ENCODE measurements at places on chromosomes 1 and 21.

- DNase-seq = no peak
These were observed 47.0 kb downstream of the F5 start for GRCh38 chr1:169538998-169539871.

DNA sequence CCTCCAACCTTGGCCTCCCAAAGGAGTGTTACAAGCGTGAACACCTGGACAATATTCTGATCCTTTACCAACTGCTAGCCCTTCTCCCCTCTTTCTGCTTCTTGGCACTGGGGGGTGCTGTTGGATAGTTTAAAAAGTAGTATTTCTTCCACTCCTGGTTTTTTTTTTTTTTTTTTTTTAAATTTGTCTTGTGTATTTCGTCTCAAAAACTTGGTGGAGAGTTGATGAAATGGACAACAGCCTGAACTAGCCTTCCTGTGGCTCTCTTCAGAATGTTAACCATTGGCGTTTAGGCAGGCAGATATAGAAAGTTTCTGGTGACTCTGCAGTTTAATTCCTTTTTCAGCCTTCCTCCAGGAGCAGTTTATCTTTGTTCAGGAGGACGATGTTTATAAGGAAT is 69.7 kb upstream of the USP24 start:
- no peak for DNase-seq

DNA sequence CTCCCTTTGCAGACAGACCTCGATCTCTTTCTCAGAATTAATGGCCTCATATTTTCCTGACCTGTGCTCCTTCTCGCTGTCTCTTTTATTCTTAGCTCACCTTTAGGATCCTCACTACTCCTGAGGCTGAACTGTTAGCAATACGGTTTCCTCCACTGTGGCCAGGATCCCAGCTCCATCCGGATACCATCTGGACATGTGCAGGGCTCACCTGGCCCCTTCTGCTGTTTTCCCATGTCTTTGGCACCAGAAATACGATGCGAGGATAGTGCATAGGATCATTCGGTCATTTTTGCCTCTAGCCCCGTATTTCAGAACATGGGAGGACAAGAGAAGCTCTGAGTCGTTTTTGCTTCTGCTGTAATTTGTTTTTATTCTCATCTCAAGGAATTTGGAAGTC is 108.5 kb upstream of the KIF26B start:
- no peak for DNase-seq

- no peak for DNase-seq
These were observed 140.0 kb downstream of the OMA1 start for GRCh38 chr1:58406301-58407071.

- no peak for DNase-seq
These were observed 154.3 kb downstream of the GLUL start for GRCh38 chr1:182237329-182237728.

DNA sequence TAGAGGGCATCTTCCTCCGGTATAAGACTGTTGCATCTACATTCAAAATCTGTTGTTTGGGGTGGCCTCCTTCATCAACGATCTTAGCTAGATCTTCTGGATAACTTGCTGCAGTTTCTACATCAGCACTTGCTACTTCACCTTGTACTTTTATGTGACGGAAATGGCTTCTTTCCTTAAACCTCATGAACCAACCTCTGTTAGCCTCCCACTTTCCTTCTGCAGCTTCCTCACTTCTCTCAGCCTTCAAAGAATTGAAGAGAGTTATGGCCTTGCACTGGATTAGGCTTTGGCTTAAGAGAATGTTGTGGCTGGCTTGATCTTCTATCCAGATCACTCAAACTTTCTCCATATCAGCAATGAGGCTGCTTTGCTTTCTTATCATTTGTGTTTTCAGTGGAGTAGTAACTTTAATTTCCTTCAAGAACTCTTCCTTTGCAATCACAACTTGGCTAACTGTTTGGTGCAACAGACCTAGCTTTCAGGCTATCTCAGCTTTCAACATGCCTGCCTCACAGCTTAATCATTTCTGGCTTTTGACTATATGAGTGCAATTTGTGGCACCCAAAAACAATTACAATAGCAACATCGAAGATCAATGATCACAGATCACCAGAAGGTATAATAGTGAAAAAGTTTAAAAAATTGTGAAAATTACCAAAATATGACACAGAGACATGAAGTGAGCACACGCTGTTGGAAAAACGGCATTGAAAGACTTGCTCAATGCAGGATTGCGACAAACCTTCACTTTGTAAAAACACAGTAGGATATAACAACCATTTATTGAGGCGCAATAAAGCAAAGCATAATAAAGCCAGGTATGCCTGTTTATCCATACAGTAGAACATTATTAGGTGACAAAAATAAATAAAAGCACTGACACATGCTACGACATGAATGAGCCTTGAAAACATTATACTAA is 56.7 kb upstream of the GFI1 start:
- DNase-seq = no peak

GRCh38 chr21:38990424-38990794 is 184.7 kb downstream of the ETS2 start:
- DNase-seq = no peak

- no peak for DNase-seq
These were observed 29.2 kb downstream of the NID1 start for GRCh38 chr1:236035681-236036101.

DNA sequence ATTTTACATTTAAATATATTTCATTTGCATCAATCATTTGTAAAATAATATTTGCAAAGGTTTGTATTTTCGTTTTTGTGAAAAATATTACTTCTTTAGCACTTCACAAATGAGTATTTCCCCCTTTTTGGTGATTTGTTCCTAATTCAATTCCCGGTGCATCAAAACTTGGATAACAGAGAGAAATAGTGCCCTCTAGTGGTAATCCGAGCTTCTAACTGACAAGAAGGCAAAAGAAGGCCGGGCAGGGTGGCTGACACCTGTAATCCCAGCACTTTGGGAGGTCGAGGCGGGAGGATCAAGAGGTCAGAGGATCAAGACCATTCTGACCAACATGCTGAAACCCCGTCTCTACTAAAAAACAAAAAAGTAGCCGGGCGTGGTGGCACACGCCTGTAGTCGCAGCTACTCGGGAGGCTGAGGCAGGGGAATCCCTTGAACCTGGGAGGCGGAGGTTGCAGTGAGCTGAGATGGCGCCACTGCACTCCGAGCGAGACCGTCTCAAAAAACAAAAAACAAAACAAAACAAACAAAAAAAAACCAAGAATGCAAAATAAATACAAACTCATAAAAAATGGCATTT is 137.7 kb downstream of the COL11A1 start:
- no peak for DNase-seq

- no peak for DNase-seq
These were observed 111.5 kb downstream of the GRIK3 start for GRCh38 chr1:36922593-36923426.

DNA sequence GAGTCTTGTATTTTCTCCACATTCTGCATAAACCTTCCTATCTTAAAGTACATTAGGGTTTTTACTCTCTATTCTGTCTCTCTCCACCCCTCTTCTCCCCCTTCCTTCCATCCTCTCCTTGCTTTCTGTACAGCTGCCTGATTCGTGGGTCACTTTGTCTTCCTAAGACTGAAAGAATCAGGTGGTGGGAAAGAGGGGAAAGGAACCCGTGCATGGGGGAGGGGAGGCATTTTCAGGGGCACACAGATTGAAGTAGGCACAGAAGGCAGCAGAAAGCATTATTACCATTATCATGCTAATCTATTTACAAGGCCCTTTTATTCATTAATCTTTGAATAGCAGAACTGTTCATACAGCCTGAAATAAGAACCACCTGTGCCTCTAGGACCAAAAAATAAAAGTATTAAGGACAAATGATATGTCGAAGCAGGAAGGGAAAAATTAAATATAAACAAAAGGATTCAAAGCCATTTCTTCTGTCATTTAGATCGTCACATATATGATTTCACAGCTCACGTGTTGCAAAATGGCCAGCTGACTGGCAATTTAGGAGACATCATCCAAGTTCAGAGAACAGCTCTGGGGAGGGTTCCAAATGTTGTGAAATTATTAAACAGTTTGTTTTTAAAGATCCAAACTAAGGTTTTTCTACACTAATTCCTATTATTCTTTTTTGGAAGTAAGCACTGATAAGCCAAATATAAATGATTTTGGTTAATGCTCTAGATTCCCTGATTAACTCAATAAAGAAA is 154.6 kb downstream of the PBX1 start:
- DNase-seq = no peak

GRCh38 chr1:44805311-44806024 is 1.7 kb downstream of the DYNLT4 start:
- no peak for DNase-seq
